ENCODE measurements at places on chromosomes 5 and 9.

- DNase-seq = no peak
These were observed 72.1 kb downstream of the NIPBL start for GRCh38 chr5:36948650-36949049.

- DNase-seq = no peak
These were observed 170.8 kb upstream of the FBN2 start for GRCh38 chr5:128708841-128709240.

DNA sequence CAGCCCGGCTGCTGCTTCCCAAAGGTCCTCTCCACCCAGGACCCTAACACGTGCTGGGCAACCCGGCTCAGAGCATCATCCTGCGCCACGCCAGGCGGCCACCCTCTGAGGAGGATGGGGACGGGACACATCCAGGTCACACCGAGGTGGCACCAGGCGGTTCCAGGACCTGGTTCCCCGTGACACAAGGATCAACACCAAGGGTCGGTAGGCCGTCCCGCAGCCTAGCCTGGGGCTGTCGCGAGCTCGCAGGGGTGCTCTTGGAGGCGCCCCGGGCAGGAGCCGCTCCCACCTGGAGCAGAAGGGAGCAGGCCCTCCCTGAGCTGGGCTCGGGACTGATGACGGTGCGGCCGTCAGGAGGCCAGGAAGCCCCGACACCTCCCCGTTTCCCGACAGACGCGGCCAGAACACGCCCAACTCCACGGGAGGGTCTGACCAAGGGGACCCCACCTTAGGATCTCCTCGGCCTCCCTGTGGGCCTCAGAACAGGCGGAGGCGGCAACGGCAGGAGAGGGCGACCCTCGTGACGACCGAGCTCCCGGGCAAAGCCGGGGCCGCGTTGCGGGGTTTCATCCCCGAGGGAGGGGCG lies 6.3 kb downstream of the EXD3 start:
- no peak for DNase-seq

DNA sequence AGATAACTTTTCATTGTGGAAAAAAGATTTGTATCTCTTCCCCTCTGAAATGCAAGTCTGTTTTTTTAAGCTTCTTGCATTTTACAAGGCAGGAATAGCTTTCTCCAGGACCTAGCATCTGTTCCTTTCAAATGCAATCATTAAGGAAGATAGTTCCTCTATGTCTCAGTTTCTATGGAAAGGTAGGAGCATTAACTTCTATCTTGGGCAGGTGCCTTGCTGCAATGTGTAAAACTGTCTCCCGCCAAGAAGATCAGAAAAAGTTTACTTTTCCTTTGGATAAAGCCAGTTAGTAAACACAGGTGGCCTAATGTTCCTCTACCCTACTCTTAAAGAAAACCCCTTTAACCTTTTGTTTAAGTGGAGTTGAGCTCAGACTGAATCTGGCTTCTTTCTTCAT lies 560.6 kb upstream of the CYLC2 start:
- no peak for DNase-seq

DNA sequence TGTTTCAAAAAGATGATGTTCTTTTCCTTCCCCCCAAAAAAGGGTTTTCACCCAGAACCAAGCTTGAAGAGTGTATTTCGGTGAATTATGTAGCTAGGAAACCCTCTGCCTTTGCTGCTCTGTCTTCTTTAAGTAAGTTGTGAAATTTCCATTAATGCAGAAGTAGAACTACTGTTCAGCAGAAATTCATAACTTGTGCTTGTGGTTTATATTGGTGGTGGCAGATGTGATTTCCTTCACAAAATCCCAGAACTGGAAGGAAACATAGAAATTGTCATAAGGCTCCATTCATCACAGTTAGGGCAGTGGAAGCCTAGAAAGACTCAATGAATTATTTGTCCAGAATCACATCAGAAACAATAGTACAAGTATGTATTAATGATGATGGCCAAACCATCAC lies 42.1 kb upstream of the DAB2 start:
- peak; percentile 69 for DNase-seq

DNA sequence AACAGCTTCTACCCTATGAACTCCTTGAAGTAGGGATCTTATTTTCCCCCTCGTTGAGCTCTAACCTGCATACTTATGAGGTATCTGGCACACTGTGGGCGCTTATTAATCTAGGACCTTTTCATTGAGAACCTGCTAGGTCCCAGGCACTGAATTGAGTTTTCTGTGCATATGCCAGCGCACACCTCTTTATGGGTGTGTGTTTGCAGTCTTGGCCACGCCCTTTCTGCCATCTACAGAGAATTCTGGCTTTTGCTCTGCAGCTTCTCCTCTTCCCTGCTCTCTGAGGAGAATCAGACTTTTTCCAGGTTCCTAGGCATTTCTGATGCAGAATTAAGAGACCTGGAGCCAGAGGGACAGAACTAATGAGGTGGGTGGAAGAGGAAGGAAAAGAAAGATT lies 25.4 kb upstream of the SSBP2 start:
- no peak for DNase-seq

DNA sequence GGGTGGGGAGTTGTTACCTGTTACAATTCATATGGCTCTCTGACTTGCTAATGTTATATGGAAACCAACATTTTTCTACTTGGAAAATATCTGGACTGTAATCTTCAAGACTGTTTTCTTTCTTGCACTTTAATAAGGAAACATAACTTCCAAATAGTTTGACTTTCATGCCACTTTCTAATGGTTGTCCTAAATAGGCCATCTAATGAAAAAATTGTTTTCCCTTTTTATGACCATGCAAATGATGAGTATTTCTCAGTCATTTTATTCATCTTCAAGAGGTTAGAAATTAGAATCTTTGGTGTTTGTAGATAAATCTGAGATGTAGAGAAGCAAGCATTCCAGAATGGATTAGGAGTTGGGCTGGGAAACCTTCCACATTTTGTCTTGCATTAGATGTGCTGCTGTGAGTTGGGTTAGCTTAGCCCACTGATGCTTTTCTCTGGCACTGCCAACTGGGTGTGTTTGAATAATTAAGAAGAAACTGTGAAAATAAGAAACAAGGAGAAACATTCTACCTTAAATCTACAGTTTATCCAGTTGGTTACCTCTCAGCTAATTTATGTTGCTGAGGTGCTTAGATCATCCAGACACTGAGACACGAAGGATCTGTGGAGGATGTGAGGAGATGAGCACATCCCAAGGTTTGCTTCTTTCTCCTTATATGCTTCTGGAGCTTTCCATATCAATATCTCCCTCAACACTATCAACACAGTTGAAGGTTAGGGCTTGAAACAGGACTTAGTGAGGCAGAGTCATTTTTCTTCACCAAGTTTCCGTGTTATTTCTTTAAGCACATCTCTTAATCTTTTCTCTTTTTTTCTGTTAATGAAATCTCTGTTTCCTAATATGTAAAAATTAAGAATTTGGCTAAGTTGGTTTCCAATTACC lies 2.7 kb downstream of the RASGRF2 start:
- no peak for DNase-seq

DNA sequence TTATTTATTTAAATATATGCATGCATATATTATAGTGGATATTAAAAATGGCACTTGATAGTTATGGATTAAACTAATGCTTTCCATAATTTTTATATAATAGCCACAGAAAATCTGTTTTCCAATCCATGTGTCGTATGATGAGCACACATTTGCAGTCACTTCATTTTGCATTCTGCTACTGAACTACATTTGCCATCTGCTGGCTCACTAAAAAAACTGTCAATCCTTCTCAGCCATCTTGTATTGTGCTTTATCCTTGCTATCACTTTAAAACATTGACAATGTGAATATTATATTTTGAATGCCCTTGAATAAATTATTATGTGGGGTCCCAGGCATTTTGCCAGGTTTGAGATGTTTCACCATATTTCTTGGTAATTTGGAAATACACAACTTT lies 586.6 kb downstream of the DNAH5 start:
- DNase-seq = no peak

GRCh38 chr5:111983459-111983858 lies 226.5 kb upstream of the NREP start:
- no peak for DNase-seq

DNA sequence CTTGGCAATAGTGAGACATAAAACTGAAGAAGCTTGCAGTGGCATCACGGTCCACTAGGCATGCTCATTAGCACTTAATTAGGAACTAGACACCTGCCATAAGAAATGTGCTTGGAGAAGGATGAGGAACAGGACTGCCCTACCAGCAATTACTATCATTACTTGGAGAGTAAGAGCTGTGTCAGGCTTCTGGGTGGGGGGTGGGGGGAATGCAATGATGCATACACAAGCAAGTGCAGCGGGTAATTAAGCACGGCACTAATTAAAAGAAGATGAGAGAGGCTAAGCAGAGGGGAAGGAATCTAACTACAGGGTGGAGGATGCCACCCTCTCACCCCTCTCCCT lies 53.1 kb downstream of the TLE1 start:
- DNase-seq = no peak

All from common myeloid progenitor, CD34-positive (primary cell).